ENCODE measurements at places on chromosomes 4 and X.

GRCh38 chr4:109702950-109703663, at the start of gene CASP6:
CASP6 (minus strand) TSS chr4:109703445; CDS start chr4:109703395, 50 bp downstream.
- DNase-seq, result peak; percentile 87
- peak within 1 kb of the TSS; percentile 94 for H3K27ac ChIP-seq
- no peaks in the 10 kb centered on the region for H3K27me3 ChIP-seq
- H3K4me1 ChIP-seq, result peaks cover 39% of the 10 kb centered on the region
- H3K4me3 ChIP-seq, result peak within 1 kb of the TSS; percentile 92
- H3K36me3 ChIP-seq, result peaks cover 20% of the 10 kb centered on the region

GRCh38 chrX:74490247-74490646, 69.0 kb downstream of the SLC16A2 start:
- no peak overlapping the region for H3K27ac ChIP-seq
- no peak for DNase-seq
- H3K4me3 ChIP-seq, result no peak overlapping the region
- no peaks in the 10 kb centered on the region for H3K27me3 ChIP-seq
- no peaks in the 10 kb centered on the region for H3K36me3 ChIP-seq

- no peaks in the 10 kb centered on the region for H3K4me1 ChIP-seq
- no peak for DNase-seq
- no peaks in the 10 kb centered on the region for H3K36me3 ChIP-seq
- H3K4me3 ChIP-seq, result no peak overlapping the region
- H3K27me3 ChIP-seq, result peaks cover 12% of the 10 kb centered on the region
These were observed 68.5 kb downstream of the DCTD start for GRCh38 chr4:182848685-182849084.

GRCh38 chr4:184420881-184421416, 53.4 kb downstream of the IRF2 start:
- peak overlapping the region; percentile 84 for H3K27ac ChIP-seq
- H3K4me1 ChIP-seq, result peaks cover 74% of the 10 kb centered on the region
- DNase-seq, result no peak
- H3K4me3 ChIP-seq, result peak overlapping the region; percentile 63
- H3K27me3 ChIP-seq, result no peaks in the 10 kb centered on the region

DNA sequence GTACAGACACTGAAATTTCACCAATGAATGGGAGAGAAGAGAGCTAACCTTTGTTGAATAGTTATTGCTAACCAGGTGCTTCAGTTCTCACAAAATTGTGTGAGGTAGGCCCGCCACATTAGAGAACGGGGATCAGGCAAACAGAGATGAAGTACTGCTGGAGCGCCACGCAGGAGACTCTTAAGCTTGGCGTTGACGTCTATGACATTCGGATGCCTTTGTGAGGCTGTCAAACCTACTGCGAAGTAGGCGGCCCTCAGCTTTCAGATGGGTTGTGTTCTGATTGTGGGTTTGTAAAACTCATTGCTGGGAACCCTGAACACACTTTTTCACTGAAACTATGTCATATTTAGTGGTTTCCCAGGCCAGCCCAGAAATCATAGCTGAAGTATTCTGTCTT, 173.6 kb downstream of the CBR4 start:
- DNase-seq, result no peak
- H3K36me3 ChIP-seq, result no peaks in the 10 kb centered on the region
- H3K4me1 ChIP-seq, result peaks cover 10% of the 10 kb centered on the region
- H3K4me3 ChIP-seq, result no peak overlapping the region
- no peak overlapping the region for H3K27ac ChIP-seq
- peaks cover 67% of the 10 kb centered on the region for H3K27me3 ChIP-seq

DNA sequence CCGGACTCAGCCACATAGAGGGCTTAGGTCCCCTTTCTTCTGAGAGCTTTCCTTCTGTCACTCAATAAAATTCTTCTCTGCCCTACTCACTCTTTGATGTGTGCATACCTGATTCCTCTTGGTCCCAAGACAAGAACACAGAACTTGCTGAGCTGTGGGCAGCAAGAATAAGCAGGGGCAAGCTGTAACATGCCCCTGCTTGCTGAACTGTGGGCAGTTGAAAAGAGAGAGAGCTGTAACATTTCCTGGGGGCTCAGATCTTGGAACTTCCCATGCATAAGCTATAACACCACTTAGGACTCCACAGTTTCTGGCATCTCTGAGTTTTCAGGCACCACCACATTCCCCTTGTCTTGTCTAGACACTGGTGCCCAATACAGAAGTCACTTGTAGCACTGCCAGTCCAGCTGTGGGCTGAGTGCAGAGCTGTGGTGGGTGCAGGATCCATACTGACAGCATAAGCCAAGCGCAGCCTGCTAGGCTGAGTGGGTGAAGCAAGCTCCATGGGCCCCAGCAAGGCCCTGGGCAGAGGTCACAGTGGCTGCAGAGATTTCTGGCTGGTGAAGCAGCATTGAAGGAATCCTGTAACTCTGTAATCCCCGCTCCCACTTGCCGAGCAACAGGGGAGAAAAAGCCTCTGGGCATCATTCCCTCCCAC, 241.2 kb downstream of the PCDH10 start:
- H3K4me3 ChIP-seq, result no peak overlapping the region
- no peaks in the 10 kb centered on the region for H3K4me1 ChIP-seq
- H3K27ac ChIP-seq, result no peak overlapping the region
- H3K36me3 ChIP-seq, result no peaks in the 10 kb centered on the region
- DNase-seq, result no peak

DNA sequence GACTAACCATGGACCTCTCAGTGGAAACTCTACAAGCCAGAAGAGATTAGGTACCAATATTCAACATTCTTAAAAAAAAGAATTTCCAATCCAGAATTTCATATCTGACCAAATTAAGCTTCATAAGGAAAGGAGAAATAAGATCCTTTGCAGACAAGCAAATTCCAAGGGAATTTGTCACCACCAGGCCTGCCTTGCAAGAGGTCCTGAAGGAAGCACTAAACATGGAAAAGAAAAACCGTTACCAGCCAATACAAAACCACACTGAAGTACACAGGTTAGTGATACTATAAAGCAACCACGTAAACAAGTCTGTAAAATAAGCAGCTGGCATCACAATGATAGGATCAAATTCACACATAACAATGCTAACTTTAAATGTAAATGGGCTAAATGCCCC, 156.6 kb downstream of the FAM13A start:
- peaks cover 10% of the 10 kb centered on the region for H3K27me3 ChIP-seq
- no peak overlapping the region for H3K27ac ChIP-seq
- peaks cover 10% of the 10 kb centered on the region for H3K36me3 ChIP-seq
- no peak overlapping the region for H3K4me3 ChIP-seq
- H3K4me1 ChIP-seq, result no peaks in the 10 kb centered on the region

DNA sequence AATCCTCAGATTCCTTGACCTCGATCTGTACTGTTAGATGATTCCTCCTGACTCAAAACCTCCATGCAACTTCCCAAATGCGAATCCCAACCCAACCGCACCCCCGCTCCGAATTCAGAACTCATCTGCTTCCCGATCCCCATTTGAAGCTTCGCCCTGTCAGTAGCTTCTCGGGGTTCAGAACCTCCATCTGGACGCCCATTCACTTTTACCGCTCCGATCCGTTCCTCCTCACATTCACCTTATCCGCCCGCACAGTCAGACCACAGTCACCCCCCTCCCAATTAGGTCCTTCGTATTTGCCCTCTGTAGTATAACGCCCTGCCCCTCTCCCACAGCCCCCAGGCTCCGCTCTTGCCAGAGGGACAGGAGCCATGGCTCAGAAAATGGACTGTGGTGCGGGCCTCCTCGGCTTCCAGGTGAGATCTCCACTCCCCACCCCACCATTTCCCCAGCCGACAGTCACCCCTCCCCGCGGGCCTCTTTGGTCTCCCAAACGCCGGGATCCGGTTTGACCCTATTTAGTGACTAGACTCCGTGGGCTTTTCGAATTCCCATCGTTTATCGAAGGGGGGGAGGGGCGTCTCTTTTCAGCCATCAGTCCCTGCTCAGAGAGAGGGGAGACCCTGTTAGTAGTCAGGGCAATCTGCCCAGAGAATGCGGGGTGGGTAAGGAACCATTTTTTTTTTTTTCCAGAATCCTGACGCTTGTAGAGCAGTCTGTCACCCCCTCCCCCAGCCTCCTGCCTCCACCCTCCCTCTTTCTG, 691 bp downstream of the MAGED1 start:
- no peaks in the 10 kb centered on the region for H3K27me3 ChIP-seq
- peaks cover 35% of the 10 kb centered on the region for H3K4me1 ChIP-seq
- H3K27ac ChIP-seq, result peak overlapping the region; percentile 71
- peaks cover 7% of the 10 kb centered on the region for H3K36me3 ChIP-seq

- no peak for DNase-seq
- H3K4me1 ChIP-seq, result no peaks in the 10 kb centered on the region
- H3K27me3 ChIP-seq, result no peaks in the 10 kb centered on the region
- no peak overlapping the region for H3K27ac ChIP-seq
These were observed 63.2 kb upstream of the UGT2B7 start for GRCh38 chr4:69032847-69033638.

DNA sequence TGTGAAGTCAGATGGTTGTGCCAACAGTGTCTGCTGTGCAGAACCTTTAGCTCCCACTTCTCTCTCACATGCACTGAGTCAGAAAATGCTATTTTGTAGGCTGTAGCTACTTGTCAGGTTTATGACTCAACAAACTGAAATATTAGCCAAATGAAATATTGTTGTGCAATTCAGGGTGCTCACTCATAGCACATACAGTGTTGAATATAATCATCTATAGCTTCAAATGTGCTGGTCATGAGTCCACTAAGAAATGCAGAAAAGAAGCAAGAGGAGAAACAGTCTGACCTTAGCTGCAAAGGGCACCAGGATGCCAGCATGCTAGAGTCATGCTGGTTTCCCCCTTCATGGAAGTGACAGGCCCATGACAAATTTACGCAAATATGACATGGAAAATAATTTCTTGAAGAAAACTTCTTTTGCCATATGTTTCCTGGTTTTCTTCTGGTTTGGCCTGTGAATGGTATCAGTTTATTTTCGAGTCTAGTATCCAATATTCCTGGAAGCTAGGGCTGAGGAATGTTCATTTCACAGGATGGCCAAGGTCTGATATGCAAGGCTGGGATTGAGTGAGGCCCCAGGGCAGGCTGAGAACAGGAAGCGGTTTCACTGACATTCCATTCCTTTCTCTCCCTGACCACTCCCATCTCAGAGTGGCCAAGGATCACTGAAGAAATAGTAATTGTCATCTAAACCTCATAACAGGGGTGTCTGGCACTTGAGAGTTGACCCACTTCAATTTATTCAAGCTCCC, 10.3 kb upstream of the CXCL2 start:
- DNase-seq, result no peak
- peaks cover 10% of the 10 kb centered on the region for H3K27me3 ChIP-seq

DNA sequence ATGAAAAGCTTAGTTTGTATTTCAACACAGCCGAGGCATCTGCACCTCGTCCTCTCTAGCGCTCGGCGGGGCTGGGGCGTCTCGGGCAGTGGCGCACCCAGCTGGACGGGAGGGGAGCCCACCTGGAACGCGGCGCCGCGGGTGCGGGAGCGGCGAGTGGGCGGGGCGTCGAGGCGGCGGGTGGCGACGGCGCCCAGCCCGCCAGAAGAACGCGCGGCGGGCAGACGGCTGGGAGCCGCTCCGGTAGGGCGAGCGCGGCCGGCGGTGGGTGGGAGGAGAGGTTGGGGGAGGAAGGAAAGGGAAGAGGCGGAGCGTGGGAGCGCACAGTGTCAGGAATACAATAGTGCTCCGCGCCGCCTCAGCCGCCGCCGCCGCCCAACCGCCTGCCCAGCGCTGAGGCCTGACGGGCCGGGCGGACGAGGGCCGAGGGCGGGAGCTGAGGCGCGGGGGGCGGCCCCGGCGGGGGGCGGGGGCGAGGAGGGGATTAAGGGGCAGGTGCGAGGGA, at the start of gene JADE3:
JADE3 (plus strand) TSS at position 324 of the 505 bp plus-strand sequence. CDS start 72,474 bp downstream, outside the sequence.
- peak within 1 kb of the TSS; percentile 68 for H3K4me3 ChIP-seq
- peaks cover 6% of the 10 kb centered on the region for H3K4me1 ChIP-seq
- H3K36me3 ChIP-seq, result no peaks in the 10 kb centered on the region
- H3K27me3 ChIP-seq, result peaks cover 58% of the 10 kb centered on the region
- peak; percentile 50 for DNase-seq
- H3K27ac ChIP-seq, result no peak within 1 kb of the TSS

DNA sequence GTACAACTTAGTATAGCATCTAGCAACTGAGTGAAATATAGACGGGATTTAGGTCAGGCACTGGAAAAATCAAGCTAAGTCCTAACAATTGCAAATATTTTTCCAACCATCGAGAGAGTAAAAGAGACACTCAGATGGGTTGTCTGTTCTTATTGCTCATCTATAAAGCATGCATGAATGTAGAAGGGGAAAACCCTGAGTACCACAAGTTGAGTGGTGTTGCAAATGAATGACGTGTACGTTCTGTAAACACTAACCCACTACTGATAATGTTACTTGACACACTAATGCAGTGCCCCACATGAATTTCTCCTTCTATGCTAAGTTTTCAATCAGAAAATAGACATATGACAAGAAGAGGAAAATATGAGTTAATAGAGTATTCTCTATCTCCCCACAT, 211.2 kb downstream of the COX18 start:
- H3K27ac ChIP-seq, result no peak overlapping the region
- H3K4me3 ChIP-seq, result no peak overlapping the region

GRCh38 chr4:145540235-145540634, 58.6 kb downstream of the SMAD1 start:
- peaks cover 9% of the 10 kb centered on the region for H3K27me3 ChIP-seq
- no peak overlapping the region for H3K4me3 ChIP-seq
- no peak for DNase-seq
- H3K4me1 ChIP-seq, result no peaks in the 10 kb centered on the region
- no peaks in the 10 kb centered on the region for H3K36me3 ChIP-seq
- no peak overlapping the region for H3K27ac ChIP-seq

DNA sequence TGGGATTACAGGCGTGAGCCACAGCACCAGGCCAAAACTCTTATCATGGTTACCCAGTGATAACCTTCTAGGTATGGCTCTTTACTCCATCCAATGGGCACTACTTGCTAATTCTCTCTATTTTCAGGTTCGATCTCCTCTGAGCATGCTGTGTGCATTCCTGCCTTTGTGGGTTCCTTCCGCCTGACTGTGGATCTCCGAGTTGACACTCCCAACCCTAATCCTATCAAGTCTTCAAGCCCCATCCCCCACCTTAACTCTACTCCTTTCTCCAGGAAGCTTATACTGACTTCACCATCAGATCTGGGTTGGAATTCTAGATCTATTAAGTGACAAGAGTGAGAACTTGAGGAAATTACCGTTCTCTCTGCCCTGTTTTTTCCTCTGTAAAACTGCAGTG, 64.6 kb downstream of the ZAR1 start:
- no peak overlapping the region for H3K27ac ChIP-seq
- H3K27me3 ChIP-seq, result no peaks in the 10 kb centered on the region
- DNase-seq, result no peak
- H3K4me3 ChIP-seq, result no peak overlapping the region
- no peaks in the 10 kb centered on the region for H3K4me1 ChIP-seq

- H3K36me3 ChIP-seq, result no peaks in the 10 kb centered on the region
- H3K4me3 ChIP-seq, result no peak overlapping the region
- DNase-seq, result no peak
- H3K4me1 ChIP-seq, result no peaks in the 10 kb centered on the region
These were observed 317.0 kb upstream of the ANXA10 start for GRCh38 chr4:167775375-167775774.

DNA sequence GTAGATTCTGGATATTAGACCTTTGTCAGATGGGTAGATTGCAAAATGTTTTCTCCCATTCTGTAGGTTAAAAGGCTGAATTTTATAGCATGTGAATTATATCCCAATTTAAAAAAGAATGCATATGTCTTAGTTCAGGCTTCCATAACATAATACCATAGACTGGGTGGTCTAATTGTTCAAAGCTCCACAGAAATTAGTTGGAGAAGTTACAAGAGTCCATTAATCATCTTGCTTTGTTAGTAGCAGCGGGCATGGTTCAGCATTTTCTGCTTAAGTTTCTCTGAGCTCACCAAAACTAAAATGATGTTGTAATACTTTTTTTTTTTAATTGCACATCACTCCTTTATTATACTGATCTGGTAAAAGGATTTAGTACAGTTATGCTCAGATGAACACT, 1.8 kb downstream of the PGAM4 start:
- DNase-seq, result no peak
- no peak overlapping the region for H3K4me3 ChIP-seq
- peaks cover 8% of the 10 kb centered on the region for H3K4me1 ChIP-seq
- H3K27me3 ChIP-seq, result no peaks in the 10 kb centered on the region

All from activated naive CD4-positive, alpha-beta T cell treated with anti-CD3 and anti-CD28 coated beads, Interleukin-2, amount 10 ng/mL, durations not matched to agents 7 days and 5 days (primary cell).